Type B pancreatic cell (in vitro differentiated cells): ENCODE measurements at places on chromosomes 5 and 9. TPM values are rescaled to one million over a fixed set of nuclear protein-coding genes. Genes with fewer than 3 reads are reported as not detected.

- no peak overlapping the region for H3K27ac ChIP-seq
- H3K27me3 ChIP-seq = peaks cover 50% of the 10 kb centered on the region
- no peak overlapping the region for H3K4me3 ChIP-seq
- H3K4me1 ChIP-seq = no peaks in the 10 kb centered on the region
- no peak for DNase-seq
Measured at GRCh38 chr5:77867914-77868313, 91.8 kb upstream of the TBCA start.

GRCh38 chr5:160470437-160471361 is 49.0 kb downstream of the PTTG1 start:
- no peaks in the 10 kb centered on the region for H3K27me3 ChIP-seq
- H3K4me3 ChIP-seq = no peak overlapping the region
- no peaks in the 10 kb centered on the region for H3K36me3 ChIP-seq
- DNase-seq = no peak

DNA sequence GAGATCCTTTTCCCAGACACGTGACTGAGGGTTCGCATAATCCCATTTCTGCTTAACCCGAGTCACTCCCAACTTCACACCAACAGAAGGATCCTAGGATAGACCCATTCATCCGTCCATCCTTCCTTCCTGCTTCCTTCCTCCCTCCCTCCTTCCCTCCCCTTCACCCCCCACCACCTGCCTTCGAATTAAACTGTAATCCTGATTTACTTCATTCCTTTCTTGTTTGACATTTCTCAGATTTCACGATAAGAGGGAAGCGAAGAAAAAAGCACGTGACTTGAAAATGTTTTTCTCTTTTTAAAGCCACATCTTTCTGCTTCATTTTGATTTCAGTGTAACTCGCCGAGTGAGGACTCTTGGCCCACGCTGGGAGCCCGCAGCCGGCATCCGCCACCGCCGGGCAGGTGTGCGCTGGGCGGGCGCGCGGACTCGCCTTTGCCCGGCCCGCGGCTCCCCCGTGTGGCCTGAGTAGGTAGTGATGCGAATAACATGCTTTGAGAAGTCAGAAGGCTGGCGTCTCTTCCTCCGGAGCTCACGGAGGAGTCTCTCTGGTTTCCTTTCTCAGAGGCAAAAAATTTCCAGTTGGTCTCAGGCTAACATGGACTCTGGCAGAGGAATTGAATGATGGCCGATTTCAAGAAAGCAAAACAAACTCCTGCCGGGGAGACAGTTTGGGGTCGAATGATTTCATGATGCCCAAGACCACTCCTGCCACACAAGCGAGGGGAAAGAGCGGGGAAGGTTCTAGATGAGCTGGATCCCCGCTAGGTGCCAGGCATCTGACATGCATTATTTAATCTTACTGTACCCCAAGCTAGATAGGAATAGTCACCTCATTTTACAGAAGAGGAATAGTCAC is 117.7 kb downstream of the SLC12A2 start:
- peak overlapping the region; percentile 83 for H3K4me3 ChIP-seq
- peaks cover 7% of the 10 kb centered on the region for H3K27me3 ChIP-seq
- peaks cover 3% of the 10 kb centered on the region for H3K36me3 ChIP-seq
- H3K4me1 ChIP-seq = peaks cover 22% of the 10 kb centered on the region
- peak overlapping the region; percentile 61 for H3K27ac ChIP-seq

DNA sequence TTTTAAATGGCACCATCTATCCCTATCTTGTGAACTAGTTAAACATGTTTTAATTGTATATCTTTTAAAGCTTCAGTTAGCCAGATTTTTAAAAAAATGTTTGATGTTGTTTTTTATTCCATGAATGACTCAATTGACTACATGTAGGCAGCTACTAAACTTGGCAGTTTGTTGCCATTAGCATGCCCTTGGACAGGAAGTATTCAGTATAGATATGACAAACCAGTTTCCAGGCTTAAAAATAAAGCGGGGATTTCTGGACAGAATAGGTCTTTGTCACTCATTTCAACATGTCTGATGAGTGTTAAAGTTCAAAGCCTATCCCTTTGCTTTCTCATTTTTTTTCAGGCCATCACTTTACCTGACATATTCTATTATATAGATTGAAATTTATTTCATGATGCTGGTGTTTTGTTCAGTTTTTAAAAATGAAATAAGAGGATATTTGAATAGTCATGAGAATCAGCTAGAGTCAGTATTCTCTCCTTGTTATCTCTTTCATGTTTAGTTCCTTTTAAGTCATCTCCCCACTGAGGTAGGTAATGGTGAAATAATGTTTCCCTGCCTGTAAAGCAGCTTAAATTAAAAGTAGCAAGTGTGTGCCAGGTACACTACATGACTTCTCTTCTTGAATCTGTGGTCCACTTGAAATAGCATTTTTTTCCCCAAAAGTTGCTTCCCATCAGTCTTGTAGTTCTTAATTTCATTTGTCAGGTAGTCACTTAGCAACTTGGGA is 11.9 kb downstream of the TNFAIP8 start:
- peaks cover 3% of the 10 kb centered on the region for H3K36me3 ChIP-seq
- DNase-seq = no peak
- H3K27ac ChIP-seq = peak overlapping the region; percentile 3
- no peak overlapping the region for H3K4me3 ChIP-seq
- H3K4me1 ChIP-seq = peaks cover 21% of the 10 kb centered on the region

- no peak overlapping the region for H3K4me3 ChIP-seq
- H3K27me3 ChIP-seq = peaks cover 11% of the 10 kb centered on the region
- DNase-seq = no peak
- H3K36me3 ChIP-seq = no peaks in the 10 kb centered on the region
Measured at GRCh38 chr9:135375001-135375400, 104.6 kb upstream of the PPP1R26 start.

GRCh38 chr5:151251621-151252020 is 1.4 kb upstream of the GM2A start:
- peak overlapping the region; percentile 85 for H3K4me3 ChIP-seq
- H3K27me3 ChIP-seq = peaks cover 3% of the 10 kb centered on the region
- peak overlapping the region; percentile 31 for H3K27ac ChIP-seq
- H3K4me1 ChIP-seq = peaks cover 10% of the 10 kb centered on the region
- DNase-seq = no peak

DNA sequence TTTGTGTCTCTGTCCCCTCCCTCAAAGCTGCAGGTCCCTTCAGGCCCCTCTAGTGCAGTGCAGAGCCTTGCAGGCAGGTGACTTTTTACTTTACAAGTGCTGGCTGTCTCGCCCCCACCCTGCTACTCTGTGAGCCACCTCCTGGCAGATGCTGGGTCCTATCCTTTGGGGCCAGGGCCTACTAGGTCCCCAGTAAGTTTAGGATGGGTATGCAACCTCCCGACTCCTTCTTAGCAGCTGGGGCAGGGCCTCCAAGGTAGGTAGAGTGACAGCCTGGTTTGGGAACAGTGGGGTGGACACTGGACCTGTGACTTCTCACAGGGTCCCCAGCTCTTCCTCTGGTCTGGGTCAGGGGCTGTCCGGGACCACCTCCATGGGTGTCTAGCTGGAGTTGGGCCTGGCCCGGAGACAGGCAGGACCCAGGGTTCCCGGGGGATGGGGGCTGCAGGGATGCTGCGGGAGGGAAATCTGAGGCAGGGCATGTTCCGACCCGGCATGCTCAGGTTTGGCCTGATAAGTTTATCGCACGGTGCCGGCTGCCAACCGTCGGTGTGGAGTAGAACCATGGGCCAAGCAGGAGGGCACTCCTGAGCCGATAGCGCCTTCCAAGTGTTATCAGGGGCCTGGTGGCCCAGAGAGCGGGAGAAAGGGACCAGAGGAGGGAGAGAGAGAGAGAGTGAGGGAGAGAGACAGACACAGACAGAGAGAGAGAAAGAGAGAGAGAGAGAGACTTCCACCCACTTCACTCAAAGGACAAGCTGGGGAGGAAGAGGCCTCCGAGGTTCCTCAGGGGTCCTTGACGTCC is 20.5 kb downstream of the GFI1B start:
- H3K4me1 ChIP-seq = peaks cover 8% of the 10 kb centered on the region
- peaks cover 41% of the 10 kb centered on the region for H3K27me3 ChIP-seq
- DNase-seq = no peak
- no peak overlapping the region for H3K4me3 ChIP-seq
- no peaks in the 10 kb centered on the region for H3K36me3 ChIP-seq

Gene PAEP
- total RNA-seq = not detected in 2 replicates

Gene MEGF10
- 1.2 and 13.3 TPM in 2 replicates for total RNA-seq

Gene ASS1
- 29.1 and 80.1 TPM in 2 replicates for total RNA-seq

Gene NKD2
- total RNA-seq = 23.3 and 24.3 TPM in 2 replicates

Gene ABCA1
- 16.2 and 20.8 TPM in 2 replicates for total RNA-seq
